ENCODE measurements at places on chromosomes 12 and 14.

- no peak for DNase-seq
Observed at GRCh38 chr12:124464062-124464461, 103.3 kb downstream of the NCOR2 start.

GRCh38 chr12:27422697-27423096 is 23.8 kb upstream of the SMCO2 start:
- DNase-seq = no peak

- no peak for DNase-seq
Observed at GRCh38 chr14:97065305-97066067, 268.3 kb downstream of the VRK1 start.

DNA sequence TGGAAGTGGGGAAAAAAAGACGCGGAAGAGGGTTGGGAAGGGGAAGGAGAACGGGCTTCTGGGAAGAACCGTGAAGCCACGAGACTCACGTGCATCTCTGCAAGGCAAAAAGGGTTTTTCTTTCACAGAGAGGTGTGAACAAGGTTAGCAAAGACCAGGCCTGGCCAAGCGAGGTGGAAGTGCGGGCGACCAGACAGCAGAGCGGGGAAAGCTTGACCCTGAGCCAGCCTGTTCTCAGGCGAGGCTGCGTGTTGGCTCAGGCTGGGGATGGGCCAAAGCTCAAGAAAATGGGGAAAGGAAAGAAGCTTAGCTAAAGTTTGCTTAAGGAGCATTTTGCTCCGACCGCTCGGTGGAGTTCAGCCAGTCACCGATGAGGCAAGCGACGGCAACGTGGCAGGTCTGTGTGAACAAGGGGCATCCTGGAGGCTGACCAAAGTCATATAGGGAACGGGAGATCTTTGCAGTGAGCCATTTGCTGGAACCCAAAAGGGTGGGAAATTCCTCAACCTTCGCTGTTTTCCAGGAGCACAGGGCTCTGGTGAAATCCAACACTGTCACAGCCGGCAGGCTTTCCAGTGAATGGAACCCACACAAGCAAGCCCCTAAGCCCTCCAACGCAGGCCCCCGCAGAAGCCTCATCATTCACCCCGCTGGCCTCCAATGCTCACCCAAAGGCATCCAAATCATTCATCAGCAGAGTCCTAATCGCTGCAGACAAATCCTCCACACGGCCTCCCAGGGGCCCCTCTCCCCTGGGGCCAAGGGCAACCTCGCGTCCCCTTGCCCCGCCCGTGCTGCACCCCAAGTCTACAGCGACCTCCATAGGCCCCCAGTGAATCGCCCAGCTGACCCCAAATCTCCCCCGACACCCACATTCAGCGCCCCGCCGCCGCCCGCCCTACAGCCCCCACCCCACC is 754 bp downstream of the ZNF605 start:
- DNase-seq = no peak

DNA sequence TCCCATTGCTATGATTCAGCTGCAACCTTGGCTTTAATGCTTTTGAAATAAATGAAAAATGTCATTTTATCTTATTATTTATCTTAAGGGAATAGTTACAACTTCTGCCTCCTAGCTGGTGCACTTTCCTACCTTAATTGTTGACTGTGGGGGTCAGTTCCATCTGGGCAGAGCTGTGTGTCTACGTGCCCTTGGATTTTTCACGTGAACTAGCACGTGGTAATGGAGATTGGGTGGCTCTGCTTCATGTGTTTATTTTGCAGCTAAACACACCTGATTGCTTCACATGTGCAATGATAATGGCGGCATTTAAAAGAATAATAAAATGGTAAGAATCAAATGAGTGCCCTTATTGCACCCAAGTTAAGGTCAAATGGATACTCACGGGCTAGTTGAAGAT is 10.6 kb upstream of the PELI2 start:
- no peak for DNase-seq
